Neural progenitor cell (in vitro differentiated cells): ENCODE measurements at places on chromosomes 1 and 21. TPM values are rescaled to one million over a fixed set of nuclear protein-coding genes. Genes with fewer than 3 reads are reported as not detected.

DNA sequence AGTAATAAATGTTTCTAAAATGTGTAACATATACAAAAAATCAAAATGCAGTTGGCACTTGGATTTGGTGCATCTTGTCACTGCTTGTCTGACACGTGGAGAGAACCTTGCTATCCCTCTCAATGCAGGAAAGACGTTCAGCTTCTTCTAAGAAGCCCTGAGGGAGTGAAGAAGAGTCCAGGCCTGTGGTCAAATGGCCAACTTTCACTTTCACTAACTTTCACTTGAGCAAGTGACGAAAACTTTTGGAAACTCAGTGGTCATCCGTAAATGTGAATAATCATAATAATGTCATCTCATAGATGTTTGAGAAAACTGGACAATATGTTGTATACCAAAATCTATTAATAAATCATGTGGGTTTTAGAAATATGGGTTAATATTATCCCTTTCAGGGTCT, 61.9 kb downstream of the ERG start:
- no peak for DNase-seq

DNA sequence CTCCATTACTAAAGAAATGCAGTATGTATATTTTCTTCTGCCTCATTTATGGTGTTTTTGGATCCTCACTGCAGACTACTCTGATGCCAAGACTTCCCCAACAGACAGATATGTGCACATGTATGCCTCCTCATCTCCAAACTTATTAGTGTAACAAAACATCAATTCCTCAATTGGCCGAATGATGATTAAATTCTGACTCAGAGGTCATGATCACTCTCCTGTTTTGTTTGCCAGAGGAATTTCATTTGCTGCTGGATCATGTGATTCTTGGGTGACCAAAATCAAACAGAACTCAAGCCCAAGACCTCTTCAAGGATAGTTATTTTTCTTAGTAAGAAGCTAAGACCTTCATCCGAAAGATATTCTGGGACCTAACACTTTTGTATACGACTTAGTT, 227.6 kb downstream of the LMO4 start:
- DNase-seq, result no peak

The RPS8 gene
- 3,812 and 4,281 TPM in 2 replicates for total RNA-seq

The CRYZL1 gene
- 38.2 and 80.0 TPM in 2 replicates for total RNA-seq

The ERVH48-1 gene
- total RNA-seq, result 0.19 TPM in 1 of 2 replicates, not detected in the other
